Anterior cingulate cortex (tissue), 58 donors: ENCODE measurements at places on chromosomes 4 and X.

GRCh38 chr4:104763554-104764222 lies 269.0 kb upstream of the CXXC4 start:
- DNase-seq, result no peak

DNA sequence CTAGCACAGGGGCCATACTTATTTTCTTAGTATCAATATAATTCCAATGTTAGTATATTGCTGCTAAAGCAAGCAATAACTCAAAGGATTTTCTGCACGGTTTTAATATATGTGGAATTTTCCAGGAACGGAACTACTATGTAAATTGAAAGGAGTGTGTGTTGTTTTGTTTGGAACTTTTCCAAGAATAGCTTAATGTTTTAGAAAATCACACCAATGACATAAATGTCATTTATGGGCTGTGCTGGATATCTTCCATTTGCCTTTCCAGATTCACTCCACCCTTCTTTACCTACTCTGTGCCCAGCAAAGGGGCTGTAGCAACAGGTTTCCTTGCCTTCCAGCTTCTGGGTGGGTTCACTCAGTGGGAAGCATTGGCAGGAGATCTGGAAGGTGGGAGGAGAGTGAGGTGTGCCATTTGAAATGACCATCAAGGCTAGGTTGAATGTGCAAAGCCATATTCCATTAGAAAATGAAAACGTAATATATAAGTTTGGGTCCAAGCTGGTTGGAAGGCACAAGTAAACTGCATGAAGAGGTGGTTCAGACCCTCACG lies 25.2 kb upstream of the ZFX start:
- DNase-seq, result no peak

- DNase-seq, result no peak
Measured at GRCh38 chrX:41923978-41924683, 777 bp upstream of the CASK start.

GRCh38 chrX:120823556-120823955 lies 52.1 kb downstream of the CT47B1 start:
- DNase-seq, result no peak

GRCh38 chr4:77821775-77822174 lies 2.6 kb upstream of the CNOT6L start:
- DNase-seq, result no peak

- no peak for DNase-seq
Measured at GRCh38 chrX:125004799-125005198, 314.9 kb upstream of the TEX13C start.

DNA sequence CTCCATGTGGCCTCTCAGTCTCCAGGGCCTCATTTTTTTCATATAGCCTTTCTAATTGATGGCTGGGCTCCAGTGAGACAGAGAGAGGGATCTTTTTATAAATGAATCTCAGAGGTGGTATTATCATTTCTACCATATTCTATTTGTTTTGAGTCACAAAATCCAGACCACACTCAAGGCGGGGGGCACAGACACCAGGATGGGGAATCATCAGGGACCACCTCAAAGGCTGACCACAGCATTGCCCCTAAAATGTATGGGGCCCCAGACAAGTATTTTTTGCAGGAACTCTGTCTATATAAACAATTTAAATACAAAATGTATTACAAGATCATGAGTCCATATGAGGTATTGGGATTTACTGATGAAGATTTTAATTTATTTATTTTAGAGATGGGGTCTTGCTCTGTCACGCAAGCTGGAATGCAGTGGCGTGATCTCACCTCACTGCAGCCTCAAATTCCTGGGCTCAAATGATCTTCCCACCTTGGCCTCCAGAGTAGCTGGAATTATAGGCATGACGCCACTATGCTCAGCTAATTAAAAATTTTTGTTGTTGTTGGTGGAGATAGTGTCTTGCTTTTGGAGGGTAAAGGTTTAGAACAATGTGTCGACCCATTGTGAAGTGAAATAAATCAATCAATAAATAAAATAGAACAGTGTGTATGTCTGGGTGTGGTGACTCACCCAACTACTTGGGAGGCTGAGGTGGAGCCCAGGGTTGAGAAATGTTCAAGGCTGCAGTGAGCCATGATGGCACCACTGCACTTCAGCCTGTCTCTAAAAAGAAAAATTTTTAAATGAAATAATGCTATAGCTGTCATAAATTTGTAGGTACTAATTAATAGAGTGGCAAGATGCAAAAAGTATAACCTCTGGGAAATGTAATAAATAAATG lies 29.4 kb downstream of the WDR13 start:
- DNase-seq, result no peak

DNA sequence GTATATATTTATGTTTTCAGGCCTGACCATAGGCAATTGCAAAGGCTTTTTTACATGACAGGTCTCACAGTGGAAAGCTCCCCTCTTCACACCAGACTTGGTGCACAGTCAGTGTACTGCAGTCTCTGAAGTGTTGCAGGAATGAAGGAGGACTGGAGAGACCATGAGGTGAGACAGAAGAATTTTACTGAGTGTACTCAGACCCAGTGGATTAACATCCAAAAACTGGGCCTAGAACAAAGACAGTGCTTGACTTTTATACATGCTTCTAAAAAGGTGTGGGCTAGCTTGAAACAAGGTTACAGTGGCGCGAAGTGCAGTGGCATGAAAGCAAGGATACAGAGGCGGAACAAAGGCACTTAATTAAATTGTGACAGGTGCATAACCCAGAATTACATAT lies 822.9 kb downstream of the RAPGEF2 start:
- no peak for DNase-seq

- DNase-seq, result no peak
Measured at GRCh38 chr4:7526491-7526890, 91.8 kb upstream of the PSAPL1 start.

GRCh38 chr4:146029147-146029546 lies 90.5 kb upstream of the ZNF827 start:
- no peak for DNase-seq

DNA sequence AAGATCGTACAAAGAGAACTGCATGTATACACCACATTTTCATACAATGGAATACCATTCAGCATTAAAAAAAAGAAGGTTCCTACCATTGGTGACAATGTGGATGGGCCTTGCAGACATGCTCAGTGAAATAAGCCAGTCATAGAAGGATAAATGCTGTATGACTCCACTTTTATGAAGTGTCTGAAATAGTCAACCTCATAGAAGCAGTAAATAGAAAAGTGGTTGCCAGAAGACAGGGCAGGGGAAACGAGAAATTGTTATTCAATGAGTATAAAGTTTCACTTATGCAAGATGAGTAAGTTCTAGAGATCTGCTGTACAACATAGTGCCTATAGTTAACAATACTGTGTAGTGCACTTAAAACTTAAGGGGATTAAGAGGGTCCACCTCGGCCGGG lies 257.5 kb upstream of the FTHL17 start:
- no peak for DNase-seq

- no peak for DNase-seq
Measured at GRCh38 chr4:183097231-183098018, 1.6 kb upstream of the WWC2 start.

DNA sequence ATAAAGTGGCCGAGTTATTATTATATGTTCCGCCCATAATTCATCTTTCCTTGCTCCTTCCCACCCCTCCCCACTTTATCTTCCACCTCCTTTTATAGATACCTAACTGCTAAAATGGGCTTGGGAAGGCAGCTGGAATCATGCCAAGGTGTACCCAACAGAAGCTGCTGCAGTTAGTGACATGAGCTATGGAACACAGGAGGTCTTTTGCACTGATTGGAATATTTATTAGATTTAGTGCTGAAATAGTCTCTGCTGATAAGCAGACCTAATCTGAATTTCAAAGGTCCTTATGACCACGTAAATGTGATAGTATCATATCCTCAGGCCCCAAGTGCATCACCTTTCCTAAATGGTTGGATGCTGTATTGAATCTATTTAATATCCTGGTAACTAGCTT lies 64.9 kb downstream of the HMGB2 start:
- DNase-seq, result no peak

DNA sequence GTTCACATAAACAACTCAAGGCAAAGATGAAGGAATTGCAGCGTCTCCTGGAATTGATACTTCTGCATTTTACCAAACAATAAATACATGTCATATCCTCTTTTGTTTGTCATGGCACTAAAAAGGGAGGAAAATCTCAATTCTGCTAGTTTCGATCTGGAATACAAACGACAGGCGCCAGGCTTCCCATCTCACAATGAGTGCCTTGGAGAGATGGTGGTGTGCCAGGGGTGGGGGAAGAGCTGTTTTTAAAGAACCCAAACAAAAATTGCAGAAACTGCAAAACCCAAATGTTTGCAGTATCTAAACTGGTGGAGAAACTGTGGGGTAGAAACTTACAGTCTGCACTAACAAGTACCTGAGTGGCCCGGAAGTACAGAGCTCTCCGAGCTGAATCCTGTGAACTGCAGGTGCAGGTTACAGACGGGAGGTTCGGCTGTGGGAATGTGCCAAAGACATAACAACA lies 53.0 kb upstream of the KLF3 start:
- DNase-seq, result no peak

GRCh38 chr4:98887145-98887544 lies 41.8 kb downstream of the EIF4E start:
- DNase-seq, result no peak

DNA sequence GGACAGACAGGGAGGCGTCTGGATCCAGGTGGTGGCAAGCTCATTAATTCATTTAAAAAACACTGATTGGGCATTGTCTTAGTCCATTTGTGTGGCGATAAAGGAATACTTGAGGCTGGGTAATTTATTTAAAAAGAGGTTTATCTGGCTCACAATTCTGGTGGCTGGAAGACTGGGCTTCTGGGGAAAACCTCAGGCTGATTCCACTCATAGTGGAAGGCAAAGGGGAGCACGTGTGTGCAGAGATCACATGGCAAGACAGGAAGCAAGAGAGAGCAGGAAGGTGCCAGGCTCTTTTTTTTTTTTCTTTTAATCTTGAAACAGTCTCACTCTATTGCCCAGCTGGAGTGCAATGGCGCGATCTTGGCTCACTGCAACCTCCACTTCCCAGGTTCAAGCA lies 100.2 kb upstream of the METTL14 start:
- DNase-seq, result no peak

DNA sequence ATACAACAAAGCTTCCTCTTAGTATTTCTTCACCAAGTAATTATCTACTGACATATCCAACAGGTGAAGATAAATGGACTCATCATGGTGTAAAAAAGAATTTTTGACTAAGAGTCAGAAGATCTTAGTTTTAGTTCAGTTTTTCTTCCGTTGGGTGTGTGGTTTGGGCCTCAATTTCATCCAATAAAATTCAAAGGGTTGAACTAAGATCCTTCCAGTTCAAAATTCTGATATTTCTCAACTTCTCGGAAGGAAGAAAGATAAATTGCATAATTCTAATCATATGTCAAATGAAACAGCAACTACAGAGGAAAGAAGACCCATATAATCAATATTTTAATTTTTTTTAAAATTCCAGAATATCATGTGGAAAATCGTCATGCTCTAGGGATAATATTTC lies 192.7 kb downstream of the SPRY1 start:
- DNase-seq, result no peak

GRCh38 chrX:108044554-108045256 lies at the start of gene VSIG1:
Gene VSIG1, plus strand, starts transcription at chrX:108045065. Its CDS starts 66 bp downstream, at chrX:108045131.
- no peak for DNase-seq

DNA sequence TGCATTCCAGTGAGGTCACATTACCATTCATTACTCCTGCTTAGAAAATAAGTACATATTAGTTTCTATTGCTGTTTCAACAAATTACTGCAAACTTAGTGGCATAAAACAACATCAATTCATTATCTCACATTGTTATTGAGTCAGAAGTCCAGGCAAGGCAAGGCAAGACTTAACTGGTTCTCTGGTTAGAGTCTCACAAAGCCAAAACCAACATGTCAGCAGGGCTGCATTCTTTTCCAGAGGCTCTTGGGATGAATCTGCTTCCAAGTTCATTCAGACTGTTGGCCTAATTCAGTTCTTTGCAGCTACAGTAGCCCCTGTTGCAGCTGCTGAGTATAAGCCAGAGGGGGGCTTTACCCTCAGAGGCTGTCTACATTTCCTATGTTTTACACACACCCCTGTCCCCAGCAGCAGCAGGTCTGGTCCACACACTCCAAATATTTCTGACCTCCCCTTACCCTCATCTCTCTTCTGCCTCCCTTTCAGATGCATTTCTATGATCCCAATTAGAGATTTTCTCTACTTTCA lies 892.1 kb upstream of the EPHA5 start:
- no peak for DNase-seq

DNA sequence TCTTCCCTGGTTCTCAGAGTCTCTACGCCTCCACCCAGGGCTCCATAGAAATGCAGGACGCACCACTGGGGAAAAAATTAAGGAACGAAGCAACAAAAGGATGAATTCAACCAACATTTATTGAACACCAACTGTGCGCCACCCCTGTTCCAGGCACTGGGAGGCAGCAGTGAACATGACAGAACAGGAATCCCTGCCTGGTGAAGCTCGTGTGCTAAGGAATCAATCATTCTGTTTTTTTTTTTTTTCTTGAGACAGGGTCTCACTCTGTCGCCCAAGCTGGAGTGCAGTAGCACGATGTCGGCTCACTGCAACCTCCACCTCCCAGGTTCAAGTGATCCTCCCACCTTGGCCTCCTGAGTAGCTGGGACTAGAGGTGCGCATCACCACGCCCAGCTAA lies 1.9 kb upstream of the FTSJ1 start:
- no peak for DNase-seq

- DNase-seq, result no peak
Measured at GRCh38 chr4:153784166-153784699, 4.7 kb downstream of the SFRP2 start.

DNA sequence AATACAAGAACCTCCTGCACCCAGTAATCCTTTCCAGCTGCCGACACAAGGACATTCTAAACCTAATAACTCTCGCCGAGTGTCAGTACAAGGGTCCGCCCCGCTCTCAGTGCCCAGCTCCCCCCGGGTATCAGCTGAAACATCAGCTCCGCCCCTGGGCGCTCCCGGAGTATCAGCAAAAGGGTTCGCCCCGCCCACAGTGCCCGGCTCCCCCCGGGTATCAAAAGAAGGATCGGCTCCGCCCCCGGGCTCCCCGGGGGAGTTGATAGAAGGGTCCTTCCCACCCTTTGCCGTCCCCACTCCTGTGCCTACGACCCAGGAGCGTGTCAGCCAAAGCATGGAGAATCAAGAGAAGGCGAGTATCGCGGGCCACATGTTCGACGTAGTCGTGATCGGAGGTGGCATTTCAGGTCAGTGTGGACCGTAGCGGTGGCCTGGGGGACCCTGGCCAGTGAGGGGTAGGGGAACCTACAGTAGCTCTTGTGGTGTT lies at the start of gene MAOA:
Gene MAOA, plus strand, starts transcription at position 295 of the 490 bp plus-strand sequence. Its CDS starts 43 bp downstream, at position 338.
- peak; percentile 40 for DNase-seq

GRCh38 chr4:61678297-61678696 lies 478.2 kb downstream of the ADGRL3 start:
- no peak for DNase-seq
